ENCODE measurements at places on chromosomes 1 and 21.

DNA sequence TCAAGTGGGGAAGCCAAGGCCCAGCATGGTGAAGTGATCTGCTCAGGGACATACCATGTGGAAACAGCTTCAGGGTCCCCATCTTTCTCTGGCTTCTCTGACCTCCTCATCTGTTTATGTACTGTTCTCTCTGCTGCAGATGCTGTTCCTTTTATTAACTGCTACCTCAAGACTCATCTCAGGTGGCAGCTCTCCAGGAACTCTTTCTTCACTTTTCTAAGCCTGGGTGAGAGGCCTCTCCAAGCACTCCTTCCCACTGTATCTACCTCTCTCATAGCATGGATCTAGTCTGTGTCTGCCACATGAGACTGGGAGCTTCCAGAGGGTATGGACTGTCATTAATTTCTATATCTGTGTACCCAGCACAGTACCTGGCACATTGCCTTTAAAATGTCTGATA is 73.4 kb upstream of the PPM1J start:
- DNase-seq: no peak

GRCh38 chr1:200857804-200858203 is 15.0 kb upstream of the GPR25 start:
- no peak for DNase-seq

DNA sequence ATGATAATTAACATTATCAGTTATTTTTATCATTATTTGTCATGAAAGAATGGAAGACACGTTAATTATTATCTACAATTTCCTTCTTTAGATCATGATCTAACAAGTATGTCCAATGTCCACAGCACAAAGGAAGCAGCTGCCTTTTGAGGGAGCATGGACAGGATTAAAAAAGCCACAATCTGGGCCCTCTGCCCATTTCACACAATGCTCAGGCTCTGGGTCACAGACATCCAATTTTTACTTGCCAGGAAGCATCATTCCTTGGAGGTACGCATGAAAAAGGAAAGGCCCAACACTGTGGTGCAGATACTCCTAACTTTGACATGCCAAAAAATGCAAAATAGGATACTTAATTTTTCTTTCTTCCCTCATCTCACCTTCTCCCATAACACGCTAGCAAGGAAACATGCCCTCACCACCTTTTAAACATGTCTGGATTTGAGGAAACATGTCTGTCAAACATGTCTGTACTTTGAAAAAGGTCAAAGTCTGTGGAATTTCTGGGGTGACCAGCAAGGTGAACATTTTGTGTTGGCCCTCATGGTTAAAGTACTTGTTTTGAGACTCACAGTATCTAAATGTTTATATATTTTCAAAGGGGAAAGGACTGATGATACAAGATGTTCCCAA is 40.0 kb downstream of the GADD45A start:
- DNase-seq: no peak

DNA sequence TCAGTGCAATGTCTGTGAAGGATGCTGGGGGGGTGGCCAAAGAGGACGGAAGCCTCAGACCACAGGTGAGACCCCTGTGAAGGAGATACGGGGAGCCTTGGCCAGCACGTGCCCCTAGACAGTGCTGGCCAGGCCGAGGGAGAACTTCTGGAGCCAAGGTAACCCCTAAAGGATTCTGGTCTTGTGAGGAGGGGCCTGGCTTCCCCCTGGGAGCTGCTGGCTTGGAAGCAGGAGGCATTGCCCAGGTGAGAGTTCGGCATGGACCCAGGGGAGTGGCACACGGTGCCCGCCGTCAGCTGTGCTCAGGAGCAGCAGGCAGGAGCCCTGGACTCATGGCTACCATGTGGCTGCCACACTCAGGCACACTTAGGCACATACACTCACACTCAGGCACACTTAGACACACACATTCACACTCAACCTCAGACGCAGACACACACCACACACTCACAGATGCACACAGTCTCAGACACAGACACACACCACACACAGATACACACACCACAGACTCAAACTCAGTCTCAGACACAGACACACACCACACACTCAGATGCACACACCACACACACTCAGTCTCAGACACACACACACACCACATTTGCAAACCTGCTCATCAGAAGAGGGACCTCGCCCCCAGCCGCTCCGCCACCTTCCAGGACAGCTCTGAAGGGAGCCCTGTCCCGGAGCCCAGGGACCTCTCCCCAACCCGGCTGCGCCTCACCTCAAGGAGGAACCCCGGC is 1.1 kb upstream of the COL6A2 start:
- no peak for DNase-seq

DNA sequence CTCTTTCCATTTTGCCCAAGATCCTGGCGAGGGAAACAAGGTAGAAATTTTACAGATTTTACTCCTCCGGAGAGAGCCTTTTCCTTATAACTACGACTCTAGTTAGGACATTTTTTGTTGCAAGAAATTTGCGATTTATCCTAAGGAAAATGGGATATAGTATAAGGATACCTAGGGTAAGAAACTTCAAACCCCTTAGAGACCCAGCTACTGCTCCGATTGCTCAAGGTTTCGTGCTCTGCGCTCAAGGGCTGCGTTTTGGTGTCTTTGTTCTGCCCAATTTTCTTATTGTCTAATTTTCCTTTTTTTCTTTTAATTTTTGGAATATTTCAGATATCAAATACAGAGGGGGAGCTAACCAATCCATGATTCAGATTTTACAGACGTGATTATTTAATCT is 1.5 kb downstream of the TTC3 start:
- no peak for DNase-seq

GRCh38 chr1:213605732-213606131 is 382.0 kb upstream of the PROX1 start:
- DNase-seq: no peak

DNA sequence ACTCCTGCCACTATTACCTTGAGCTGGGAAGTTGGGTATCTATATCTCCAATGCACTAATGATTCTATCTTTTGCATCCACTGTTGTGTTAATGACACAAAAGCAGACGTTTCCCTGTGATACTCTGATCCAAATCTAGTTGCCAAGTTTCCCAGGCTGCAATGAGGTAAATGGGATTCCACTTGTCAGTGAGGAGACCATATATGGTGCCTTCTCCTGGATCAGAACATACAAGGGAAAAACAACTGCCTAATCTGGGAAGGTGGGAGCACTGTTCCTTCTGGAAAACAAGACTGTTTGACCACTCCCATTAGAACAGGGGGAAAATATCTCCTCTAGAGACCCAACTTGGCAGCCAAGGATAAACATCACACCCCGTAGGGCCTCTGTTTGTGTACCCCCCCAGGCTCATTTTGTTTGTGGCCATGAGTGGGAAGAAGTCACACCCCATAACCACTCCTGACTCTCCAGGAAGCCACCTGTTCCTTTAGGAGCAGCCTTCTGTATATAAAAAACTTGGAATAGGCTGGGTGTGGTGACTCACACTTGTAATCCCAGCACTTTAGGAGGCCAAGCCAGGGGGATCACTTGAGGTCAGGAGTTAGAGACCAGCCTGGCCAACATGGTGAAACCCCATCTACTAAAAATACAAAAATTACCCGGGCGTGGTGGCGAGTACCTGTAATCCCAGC is 28.5 kb upstream of the SLC6A9 start:
- no peak for DNase-seq

- no peak for DNase-seq
Measured at GRCh38 chr1:150846473-150847146, 29.8 kb downstream of the ARNT start.

DNA sequence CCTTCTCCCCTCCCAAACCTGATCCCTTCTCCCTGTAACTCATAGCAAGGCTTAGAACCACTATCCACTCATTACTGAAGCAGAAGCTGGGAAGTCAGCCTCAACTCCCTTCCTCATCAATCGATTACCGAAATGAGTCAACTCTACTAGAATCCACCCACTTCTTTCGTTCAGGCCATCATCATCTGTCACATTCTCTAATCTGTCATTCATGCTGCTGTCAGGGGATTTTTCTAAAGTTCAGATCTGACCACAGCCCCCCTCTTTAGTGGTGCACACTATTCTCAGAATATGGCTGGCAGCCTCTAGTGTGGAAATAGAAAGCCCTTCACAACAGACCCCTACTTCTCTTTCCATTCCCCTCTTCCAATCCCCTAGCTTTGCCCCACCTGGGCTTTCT is 5.1 kb downstream of the NT5C1A start:
- DNase-seq: no peak

- no peak for DNase-seq
Measured at GRCh38 chr1:171997936-171998335, 156.6 kb downstream of the DNM3 start.

DNA sequence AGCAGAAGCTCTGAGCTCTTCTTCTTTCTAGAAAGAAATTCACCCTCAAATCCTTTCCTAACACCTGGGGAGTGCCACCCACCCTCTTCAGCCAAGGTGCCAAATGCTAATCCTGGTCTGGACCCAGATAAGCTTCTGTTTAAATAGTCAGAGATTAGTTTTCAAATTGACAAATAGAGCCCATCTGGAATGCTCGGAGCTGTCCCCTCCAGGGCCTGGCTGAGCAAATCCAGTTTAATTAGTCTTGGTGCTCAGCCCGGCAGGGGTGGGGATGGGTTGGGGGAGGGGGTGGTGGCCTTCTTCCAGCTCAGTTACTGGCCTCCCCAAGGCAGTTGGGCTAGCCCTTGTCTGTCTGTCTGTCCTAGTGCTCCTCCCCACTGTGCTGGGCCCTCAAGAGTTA is 269.5 kb downstream of the GRIK3 start:
- DNase-seq: no peak
